ENCODE measurements at places on chromosomes 2 and 18.

- DNase-seq, result no peak
These were observed 1247.8 kb upstream of the NXPH2 start for GRCh38 chr2:140027966-140028365.

DNA sequence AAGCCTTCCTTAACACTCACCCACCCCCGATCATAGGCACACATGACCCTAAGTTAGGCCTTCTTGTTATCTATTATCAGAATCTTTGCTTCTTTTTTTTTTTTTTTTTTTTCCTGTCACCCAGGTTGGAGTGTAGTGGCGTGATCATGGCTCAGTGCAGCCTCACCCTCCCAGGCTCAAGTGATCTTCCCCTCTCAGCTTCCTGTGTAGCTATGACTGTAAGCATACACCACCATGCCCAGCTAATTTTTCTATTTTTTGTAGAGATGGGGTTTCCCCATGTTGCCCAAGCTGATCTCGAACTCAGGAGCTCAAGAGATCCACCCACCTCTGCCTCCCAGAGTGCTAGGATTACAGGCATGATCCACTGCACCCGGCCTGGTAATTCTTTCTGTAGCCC is 328.7 kb downstream of the NR4A2 start:
- no peak for DNase-seq

GRCh38 chr18:54147439-54147838 is 77.0 kb downstream of the MBD2 start:
- DNase-seq, result no peak

GRCh38 chr18:79678665-79679551 is 695 bp upstream of the CTDP1 start:
- DNase-seq, result peak; percentile 96

DNA sequence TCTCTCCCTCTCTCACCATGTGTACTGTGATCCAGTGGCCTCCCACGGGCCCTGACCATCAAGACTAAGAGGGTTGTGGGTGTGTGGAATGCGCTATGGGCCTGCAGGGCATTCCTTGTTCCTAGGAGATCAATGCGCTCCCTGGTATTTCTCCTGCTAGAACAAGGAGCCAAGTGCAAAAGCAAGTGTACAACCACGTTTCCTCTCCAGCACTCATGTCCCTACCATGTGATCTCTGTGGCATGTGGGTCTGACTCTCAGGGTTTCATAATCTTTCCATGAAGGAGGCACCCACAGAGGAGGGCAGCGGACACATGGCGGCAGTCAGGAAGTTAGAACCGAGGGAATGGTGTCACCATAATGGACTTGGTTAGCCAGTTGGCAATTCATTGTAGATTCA is 91.4 kb downstream of the MAPK4 start:
- no peak for DNase-seq

- no peak for DNase-seq
These were observed 56.8 kb downstream of the ASAP2 start for GRCh38 chr2:9263428-9263827.

DNA sequence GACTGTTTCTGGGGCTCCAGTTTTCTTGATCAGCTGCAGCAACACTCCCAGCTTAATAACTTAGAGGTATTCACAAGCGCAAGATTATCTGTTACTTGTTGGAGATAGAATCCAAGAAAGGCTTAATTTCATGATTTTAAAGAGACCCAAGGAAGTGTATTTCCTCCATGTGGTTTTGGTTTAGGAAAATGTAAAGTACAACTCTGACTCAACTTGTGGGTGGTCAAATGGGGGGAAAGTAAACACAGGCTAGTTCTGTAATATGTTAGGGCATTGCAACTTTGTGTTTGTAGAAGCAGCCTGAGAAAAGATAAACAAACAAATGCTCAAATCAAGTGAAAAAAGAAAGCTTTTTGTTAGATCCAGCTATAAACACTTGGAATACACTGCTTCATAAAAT is 90.1 kb upstream of the COL3A1 start:
- DNase-seq, result no peak

DNA sequence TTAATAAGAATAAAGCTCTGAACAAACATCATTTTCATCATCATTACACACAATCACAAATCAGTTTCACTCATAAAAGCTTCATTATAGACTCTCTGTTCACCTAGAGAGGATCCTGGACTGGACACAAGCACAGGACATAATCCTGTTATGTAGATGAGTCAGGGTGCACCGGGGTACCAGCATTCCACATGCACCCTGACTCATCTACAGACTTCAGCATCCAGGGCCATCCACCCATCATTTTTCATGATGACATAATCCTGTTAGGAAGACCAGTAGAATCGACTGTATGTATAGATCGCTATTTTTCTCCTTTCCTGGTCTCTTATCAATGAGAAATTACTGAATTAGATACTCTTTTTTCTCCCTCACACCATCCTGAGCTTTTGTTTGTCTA is 73.7 kb upstream of the PIK3C3 start:
- DNase-seq, result no peak

DNA sequence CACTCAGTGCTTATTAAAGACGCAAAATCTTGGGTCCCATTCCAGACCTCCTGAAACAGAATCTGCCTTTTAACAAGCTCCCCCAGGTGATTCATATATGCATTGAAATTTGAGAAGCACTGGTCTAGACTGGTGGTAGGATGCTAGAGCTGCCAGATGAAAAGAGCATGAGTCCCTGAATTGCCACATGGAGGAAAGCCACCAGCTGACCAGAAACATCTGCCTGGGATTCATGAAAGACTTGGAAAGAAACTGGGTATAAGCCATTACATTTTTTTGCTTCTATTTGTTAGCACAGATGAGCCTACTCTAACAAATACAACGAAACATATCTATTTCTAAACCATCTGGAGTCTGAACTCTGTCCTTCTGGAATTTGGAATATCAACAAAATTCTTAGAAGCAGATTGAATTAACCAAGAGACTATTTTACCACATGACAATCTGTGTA is 228.9 kb downstream of the RBM43 start:
- DNase-seq, result no peak

DNA sequence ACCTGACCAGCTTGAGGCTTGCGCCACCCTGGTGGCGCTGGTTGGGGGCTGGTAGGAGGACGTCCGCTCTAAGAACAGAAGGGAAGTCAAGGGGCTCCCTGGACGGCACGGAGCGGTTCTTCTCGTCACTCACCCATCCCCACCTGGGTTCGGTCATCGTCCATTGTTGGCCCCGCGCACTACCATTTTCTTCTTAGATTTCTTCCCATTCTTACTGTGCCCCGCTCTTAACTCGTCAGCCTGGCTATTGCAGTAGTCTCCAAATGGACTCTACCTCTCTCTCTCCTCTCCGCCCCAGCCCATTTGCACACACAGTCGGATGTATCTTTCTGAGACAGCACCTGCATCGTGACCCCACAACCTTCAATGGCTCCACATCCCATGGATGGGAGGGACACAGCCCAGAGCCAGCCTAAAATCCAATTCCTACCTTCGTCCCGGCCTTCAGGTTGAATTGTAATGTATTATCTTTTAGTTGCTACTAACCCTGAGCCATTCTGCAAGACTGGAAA is 814 bp upstream of the RAB1A start:
- no peak for DNase-seq

DNA sequence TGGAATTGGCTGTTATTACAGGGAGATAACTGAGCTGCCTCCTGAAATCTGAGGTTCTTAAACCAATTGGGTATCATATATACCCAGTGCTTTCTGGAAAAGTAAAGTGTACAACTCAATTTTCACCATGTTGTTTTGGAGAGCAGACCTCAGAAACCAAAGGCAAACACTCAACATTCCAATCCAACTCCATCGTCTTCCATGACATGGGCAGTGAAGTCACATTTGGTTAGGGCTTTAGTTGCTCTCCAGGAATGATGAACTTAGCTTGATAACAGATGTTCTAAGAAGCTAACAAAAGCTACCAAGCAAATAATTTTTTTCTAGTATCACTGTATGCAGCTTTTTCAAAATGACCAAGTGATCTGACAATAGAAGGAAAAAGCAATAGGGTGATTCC is 107.0 kb upstream of the SLC35G4 start:
- DNase-seq, result no peak

DNA sequence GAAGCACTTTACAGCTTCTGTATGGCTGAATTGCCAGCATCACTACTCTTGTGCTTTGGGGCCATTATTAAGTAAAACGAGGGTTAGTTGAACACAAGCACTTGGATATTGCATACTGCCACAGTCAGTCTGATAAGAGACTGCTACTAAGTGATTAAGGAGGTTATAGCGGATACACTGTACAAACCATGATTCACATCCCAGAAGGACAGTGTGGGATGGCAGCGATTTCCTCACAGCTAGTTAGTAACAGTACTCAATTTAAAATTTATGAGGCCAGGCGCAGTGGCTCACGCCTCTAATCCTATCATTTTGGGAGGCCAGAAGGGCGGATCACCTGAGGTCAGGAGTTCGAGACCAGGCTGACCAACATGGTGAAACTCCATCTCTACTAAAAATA is 2.6 kb upstream of the BMPR2 start:
- DNase-seq, result no peak

DNA sequence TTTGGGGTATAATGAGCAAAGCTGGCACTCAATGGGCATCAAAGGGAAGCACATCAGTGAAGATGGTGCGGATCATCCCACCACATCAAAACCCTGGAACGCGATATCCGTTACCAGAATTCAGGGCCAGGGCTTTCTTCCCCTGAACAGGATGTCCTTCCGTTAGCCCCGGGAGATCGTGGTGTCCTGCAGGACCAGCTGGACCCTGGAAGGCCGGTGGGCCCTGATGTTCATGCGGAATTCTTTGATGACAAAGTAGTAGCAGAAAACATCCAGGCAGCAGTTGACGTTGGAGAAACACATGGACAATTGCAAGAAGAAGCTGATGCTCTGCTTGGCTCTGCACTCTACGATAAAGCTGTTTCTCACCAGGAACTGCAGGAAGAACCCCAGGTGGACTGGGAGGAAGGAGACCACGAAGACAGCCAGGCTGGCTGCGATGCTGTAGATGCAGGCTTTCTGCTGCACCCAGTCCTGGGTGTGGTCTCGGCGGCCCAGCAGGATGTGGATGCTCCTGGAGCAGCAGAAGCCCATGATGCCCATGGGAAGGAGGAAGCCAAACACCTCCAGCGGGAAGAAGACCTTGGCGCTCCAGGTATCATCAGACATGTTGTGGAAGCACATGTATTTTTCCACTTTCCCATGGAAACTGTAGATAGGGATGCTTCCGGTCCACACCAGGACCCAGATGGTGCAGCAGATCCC is 15.0 kb downstream of the GPR55 start:
- no peak for DNase-seq

DNA sequence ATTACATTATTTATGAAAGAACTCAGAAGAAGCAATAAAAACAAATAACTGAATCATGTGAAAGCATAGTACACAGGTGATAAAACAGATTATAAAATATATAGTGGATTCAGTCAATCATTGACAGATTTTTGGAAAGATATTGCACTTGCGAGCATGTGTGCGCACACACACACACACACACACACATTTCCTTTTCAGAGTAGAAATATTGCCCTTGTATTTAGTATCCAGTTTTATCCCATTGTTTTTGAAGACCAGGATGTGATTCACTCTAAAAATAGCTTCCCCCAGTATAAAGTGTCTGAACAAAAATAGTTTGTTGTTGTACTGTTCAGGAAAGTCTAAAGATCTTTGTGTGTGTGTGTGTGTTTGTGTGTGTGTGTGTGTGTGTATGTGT is 145.5 kb downstream of the CALCRL start:
- DNase-seq, result no peak

DNA sequence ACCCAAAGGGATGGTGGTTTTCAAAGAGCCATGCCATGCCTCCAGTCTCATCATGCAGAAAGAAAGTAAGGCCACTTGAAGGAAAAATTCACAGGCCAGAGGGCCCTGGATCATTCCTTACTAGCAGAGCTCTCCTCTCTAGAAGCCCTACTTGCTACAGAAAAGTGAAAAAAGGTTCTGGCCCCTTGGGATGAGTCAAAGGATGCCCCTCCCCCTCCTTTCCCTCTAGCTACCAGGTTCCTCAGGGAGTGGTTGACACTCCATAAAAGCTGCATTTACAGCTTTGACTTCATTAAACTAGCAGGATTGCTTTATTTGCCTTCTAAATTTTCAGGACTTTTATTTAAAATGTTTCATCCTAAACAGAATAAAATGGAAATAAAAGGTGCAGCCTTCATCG is 21.2 kb downstream of the OSR1 start:
- no peak for DNase-seq

DNA sequence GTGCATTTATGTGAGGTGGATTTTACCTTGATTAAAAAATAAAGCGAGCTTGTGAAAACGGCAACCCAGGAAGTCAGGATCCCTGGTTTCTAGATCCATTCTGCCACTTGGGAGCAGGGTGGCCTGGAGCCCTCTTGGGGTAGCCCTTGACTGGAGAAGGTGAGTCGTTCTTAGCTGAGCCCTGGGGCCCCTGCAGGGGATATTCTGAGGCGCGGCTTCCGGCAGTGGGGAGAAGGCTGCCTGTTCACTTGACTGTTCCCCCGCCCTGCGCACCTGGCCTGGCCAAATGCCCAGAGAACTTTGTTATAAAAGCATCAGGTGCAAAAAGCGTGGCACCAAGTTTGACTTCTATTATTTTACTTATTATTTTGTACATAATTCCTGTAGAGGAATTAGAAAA is 221.9 kb downstream of the DYSF start:
- no peak for DNase-seq

DNA sequence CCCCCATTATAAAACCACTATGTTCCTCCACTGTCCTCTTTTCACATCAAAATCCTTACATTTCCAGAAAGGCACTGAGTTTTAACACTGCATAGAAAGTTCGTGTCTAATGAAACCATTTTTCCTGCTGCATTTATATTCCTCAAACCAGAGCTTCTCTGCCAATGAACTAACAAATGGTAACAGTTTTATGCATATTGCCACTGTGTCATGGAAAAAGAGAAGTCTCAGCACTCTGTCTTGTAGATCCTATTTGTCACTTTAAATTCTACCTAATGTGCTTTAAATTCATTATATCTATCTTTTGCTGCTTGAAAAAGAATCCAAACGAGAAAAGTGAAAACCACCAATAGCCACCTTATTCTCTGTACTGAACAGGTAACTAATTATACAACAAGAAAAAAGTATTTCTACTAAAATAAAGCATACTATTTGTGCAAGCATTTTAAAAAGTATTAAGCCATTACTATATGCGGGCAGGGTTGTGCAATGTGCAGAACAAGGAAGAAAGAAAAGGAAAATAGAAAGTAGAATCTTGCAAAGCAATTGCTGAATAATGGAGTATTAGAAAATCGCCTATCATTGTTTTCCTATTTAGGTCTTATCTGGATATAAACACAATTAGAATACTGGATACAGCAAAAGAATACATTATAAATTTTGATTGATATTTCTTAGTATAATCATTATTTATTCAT is 328.9 kb downstream of the ZEB2 start:
- DNase-seq, result no peak

All from endothelial cell (in vitro differentiated cells).